ENCODE measurements at places on chromosomes 6 and 20.

DNA sequence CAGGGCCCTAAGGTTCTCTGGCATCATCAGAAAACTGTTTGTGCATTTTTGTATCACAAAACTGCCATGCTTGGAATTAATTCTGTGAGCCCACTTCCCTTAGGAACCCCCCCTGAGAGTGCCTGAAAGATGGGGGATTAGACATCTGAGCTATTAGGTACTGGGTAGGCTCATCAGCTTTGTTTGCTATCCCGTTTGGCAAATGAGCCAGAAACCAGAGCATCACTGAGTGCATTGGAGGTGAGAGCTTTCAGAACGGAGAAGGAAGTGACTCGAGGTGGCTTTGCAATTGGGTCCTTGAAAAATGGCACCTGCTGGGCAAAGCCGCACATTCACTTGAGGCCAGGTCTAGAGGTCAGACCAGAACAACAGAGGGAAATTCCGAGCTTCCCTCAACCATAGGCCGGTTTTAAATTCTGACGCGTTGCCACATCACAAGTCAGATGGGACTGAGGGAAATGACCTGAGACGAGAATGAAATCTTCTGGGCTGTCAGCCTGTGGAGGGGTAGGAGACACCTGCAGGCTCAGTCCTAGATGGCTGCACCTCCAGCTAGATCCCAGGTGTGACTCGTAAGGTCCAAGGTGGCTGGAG, 8.4 kb upstream of the GLP1R start:
- DNase-seq, result no peak

GRCh38 chr6:162618448-162619002, 109.0 kb downstream of the PRKN start:
- DNase-seq, result no peak

DNA sequence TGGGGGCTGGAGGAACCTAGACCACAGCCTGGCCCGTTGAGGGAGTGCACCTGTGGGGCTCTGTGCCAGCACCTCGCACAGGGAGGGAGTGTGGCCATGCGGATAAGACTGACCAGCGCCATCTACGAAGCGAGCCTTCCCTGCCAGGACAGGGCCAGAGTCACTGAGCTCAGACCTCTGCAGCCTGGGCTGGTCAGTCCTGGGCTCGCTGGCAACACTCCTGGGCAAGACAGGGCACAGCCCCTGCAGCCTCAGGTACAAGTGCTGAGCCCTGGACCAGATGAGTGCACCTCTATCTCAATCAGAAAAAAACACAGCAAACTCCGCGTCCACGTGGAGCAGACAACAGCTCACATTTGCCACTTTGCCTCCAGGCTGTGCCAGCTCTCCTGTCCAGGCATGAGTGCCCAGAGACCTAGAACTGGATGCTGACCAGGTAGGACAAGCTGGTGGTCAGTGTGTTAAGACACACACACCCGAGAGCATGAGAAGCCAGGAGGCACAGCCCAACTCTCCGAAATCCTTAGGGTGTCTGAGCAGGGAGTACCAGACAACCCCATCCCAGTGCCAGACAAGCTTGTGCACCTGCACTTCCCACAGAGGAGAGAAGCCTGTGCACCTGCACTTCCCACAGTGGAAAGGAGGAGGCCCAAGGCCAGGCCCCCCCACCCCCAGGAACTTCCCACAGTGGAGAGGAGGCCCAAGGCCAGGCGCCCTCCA, 4.9 kb downstream of the ARFRP1 start:
- no peak for DNase-seq

- no peak for DNase-seq
Observed at GRCh38 chr6:113011389-113011788, 664.3 kb downstream of the RFPL4B start.

- DNase-seq, result no peak
Observed at GRCh38 chr6:30837870-30838269, 46.4 kb upstream of the DDR1 start.

DNA sequence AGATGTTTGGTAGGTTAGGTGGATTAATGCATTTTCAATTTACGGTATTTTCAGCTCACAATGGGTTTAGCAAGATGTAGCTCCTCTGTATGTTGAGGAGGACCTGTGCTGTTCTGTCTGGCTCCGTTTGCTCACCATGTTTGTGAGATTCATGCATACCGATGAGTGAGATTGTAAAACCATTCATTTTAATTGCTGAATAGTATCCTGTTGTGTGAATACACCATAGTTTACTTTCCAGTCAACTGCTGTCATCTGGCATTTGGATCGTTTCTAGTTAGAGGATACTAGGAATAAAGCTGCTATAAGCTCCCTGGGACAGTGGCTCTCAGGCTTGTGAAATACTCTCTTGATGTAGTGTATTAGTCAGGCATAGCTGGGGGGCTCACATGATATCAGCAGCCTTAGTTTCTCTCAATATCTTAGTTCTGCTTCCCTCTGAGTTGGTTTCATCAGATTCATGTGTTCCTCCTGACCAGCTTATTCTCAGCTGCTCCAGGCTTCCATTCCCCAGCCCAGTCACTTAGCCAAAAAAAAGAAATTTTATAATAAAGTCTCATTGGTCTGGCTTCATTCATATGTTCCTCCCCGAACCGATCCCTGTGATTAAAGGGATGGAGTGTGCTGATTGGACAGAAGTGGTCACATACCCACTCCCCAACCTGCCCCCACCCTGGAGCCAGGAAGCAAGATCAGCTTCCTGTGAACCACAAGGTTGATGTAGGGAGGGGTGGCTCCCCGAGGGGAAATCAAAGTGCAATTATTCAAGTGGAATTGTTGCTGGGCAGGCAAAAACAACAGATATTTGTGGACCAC, 10.9 kb upstream of the B4GALT5 start:
- no peak for DNase-seq

DNA sequence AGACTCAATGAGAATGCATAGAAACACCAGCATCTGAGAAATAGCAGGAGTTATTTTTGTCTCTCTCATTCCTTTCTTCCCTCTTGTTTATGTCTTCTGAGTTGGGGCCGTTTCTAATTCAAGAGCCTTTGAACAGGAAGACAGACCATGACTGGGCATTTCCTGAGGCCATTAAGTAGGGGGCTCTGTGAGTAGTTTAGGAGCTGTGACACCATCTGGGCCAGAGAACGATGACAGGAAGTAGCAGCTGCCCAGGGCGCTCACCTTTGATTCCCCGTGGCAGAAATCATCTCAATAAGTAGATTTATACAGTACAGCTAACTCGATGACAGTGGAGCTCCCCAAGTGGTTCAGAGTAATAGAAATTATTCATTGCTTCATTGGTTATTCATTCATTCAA, 298.4 kb upstream of the PLN start:
- DNase-seq, result no peak

DNA sequence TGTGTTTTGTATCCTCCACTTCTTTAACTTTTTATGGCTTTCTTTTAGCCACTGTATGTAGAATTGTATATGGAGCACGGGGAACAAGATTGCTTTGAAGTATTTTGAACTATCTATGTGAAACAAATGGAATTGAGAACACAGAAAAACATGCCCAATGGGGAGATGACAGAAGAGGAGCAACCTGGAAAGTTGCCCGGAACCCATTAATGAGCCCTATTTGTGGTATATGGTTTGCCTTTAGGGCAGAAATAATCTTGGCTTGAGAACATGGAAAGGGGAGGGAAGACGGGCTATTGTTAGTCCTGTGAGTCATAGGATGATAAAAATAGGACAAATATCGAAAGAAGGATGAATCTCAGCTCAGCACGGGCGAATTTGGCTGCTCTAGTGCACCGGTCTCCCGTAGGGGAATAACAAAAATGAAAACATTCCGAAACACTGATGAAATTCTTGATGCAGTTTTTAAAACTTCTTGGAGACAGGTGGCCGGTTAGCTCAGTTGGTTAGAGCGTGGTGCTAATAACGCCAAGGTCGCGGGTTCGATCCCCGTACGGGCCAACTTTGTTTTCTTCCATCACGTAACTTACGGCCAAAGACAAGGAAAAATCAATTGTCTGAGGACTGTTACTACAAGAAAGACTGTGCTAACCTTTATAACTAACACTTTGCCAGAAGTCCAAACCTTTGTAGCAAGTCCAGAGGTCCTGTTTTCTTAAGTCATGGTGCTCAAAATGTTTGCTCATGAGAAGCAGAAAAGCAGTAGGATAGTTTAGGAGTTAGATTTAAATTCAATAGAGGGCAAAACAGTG, 15.7 kb downstream of the HMGN4 start:
- no peak for DNase-seq

DNA sequence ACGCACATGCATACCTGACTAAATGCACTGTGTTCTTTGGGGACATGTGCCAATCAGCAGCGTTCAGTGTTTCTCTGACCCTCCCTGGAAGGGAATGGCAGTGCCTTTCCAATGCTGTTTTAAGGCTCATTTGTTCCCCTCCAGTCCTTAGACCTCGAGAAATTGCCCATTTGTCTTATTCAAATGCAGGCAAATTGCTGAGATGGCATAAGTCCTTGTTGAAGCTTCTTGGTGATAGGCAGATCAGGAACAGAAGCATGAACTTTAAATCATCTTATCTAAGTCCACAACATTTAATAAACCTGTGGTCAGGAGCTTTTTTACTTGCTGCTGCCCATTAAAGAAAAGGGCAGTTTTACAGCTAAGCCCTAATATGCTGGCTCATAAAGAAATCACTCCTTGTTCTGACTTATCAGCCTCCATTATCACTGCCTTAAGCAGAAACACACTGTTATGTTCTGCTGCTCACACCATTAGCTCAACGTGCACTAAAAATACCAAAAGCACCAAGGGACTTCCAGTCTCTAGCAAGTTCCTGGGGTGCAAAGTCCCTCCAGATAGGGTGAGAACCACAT, 112.9 kb upstream of the LRFN2 start:
- no peak for DNase-seq

DNA sequence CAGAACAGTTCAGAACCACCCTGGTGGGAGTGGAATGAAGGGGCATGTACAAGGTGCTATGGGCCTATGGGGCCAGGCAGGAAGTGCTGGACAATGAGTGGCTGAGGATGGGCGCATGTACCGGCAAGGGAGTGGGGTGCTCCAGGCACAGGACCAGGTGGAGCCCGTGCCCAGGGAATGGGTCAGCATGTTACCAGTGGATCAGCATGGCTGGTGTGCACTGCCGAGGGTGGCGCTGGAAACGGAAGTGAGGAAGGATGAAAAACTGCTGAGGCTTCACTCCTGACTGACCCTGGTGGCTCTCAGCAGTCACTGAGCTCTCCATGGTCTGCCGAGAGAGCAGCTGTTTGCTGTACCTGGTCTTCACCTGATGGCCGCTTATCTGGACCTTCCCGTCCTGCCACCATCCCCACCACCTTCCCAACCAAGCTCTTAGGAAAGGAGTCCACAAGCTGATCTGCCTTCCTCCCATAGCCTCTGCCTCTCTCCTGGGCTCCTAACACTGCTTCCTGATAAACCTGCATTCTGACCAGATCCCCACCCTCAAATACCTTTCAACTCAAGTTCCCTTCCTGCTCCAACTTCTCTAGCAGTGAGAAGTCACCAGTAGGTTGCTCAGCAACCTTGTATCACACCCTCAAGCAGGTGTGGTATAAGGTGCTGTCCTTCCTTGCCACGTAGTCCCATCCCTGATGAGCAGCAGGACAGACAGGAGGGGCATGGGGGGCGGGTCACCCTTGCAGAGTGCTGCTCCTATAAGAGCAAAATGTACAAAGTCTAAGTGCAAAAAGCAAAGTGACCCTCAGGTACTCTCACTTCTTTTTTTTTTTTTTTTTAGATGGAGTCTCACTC, 7.1 kb downstream of the UQCC2 start:
- no peak for DNase-seq

GRCh38 chr6:67501755-67502154, 1133.3 kb upstream of the ADGRB3 start:
- no peak for DNase-seq

DNA sequence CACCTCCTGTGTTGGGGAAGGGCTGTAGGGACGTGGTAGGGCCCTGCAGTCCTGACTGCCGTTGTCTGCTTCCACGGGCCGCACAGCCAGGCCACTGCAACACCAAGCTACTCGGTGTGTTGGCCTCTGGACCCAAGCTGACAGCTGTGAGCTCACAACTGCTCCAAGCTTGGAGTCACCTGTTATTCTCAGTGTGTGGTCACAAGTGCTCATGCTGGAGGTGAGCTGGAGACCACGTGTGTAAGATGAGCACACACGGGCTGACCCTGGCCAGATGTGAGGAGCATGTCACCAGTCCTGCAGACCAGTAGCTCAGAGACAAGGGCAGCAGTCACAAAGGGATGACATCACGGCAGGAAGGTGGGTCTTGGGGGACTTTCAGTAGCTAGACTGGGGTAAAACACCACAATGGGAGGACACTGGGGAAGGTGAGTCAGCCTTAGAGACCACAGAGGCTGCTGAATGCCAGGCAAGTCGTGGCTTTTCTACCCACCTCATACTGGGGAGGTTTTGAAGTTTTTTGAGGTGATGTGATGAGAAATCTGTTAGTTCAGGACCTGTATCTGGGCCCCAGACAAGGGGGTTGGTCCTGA, 87.3 kb downstream of the FAM120B start:
- no peak for DNase-seq

DNA sequence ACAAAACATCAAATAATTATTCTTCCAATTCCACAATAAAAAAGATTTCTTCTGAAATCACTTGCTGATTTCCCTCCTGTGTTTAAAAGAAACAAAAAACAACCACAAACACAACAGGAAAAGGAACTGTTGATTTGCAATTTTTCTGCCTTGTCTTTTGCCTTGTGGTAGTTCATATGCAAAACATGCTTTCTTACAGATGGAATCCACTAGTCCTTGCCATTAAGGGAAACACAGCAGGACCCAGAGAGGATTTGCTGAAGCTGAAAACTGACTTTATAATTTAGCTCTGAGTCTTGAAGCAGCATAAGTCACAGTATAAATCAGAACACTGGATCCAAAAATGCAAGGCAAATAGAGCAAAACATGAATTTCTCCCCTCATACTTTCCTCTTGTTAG, 328.8 kb downstream of the PHF3 start:
- no peak for DNase-seq

- DNase-seq, result no peak
Observed at GRCh38 chr20:20102716-20103258, 50.5 kb downstream of the CFAP61 start.

DNA sequence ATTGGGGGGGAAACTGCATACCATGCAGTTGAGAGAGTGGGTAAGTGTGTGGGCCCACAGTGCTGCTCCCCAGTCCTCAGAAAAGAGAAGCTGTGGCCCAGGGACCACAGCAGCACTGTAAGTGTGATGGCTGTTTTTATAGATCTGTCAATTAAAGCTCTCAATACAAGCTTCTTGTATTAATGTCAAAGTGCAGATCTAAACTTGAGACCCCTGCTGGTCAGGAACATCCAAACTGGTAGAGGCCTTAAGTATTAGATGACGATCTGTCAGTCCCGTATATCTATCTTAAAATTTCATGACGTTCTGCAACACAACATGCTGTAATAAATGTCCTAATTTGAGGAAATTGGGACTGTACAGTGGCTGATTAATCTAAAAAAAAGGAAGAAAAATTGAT, 74.8 kb downstream of the TULP4 start:
- no peak for DNase-seq

DNA sequence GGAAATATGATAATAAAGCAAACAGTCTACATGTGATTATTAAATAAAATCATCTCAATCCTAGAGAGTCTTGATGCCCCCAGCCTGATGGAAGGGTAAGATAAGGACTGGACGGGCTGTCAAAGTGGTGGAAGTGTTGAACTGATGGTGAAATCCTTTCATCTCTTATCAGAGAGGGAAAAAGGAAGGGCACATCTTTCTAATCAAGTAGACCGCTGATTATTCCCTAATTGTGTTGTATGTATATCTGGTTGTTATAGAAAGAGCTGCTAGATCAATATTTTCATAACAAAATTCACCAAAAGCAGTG, 184.5 kb downstream of the PDE7B start:
- no peak for DNase-seq

- no peak for DNase-seq
Observed at GRCh38 chr20:50601511-50602431, 89.6 kb downstream of the RIPOR3 start.
